ENCODE measurements at places on chromosomes 4 and X.

DNA sequence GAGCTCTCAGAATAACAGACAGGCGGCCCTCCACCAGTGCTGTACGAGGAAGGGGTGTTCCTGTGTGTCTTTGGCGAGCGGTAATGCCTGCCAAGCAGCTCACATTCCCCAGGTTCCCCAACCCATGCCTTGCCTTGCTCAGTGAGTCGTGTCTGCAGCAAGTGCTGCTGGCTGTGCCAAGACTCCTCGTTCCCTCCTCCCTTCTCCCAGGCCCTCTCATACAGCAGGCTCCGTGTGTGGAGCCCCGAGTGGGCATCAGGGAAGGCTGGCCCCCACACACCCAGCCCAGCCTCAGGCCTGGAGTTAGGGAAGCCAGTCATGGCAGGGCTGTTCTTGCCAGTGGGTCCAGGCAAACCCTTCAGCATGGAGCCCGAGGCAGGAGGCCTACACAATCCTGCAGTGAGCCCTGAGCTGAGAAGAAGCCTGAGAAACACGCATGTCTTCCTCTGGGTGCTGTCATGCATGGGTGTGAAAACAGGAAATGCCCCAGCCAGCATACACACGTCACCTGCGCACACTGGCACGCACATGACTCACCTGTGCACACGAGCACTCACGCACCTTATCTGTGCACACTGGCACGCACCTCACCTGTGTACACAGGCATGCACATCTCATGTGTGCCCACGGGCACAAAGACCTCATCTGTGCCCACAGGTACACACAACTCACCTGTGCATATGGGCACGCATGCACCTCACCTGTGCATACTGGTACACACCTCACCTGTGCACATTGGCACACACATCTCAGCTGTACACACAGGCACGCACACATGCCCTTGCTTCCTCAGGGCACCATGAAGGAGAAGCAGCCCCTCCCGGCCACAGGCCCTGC is 238.7 kb downstream of the DHRSX start:
- DNase-seq, result no peak

GRCh38 chr4:28436191-28437080 is 1575.8 kb downstream of the STIM2 start:
- DNase-seq, result no peak

GRCh38 chr4:122038896-122039295 is 87.0 kb upstream of the TRPC3 start:
- no peak for DNase-seq

GRCh38 chr4:73419106-73420038 is 15.3 kb downstream of the ALB start:
- DNase-seq, result no peak
